ENCODE measurements at places on chromosomes 11 and 22.

- DNase-seq: peak; percentile 57
Observed at GRCh38 chr22:19120829-19121630, 1.2 kb downstream of the DGCR2 start.

DNA sequence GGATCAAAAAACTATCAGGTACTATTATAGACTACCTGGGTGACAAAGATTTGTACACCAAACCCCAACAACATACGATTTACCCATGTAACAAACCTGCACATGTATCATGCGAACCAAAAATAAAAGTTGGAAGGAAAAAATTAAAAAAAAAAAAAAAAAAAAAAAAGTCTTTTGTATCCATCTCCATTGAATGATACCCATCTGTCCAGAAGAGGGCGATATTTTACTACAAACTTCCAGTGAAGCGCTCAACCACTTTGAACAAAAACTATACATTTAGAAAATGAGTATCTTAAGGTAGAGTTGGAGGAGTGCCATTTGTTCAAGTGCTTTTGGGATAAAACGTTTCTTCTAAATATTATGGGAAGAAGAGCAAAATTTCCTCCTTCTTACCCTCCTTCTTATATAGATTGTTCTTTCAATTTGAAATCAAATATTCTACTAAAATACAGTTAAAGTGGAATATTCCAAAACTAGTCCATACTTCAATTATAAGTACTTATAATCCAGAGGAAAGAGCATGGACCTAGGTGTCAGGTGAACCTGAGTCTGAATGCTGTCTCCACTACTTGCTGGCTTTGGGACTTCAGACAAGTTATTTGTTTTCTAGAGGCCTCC is 23.3 kb downstream of the ARL14EP start:
- DNase-seq: no peak

- DNase-seq: no peak
Observed at GRCh38 chr11:111549869-111550203, 9.3 kb downstream of the LAYN start.

GRCh38 chr11:106853850-106854401 is 164.3 kb downstream of the GUCY1A2 start:
- no peak for DNase-seq

DNA sequence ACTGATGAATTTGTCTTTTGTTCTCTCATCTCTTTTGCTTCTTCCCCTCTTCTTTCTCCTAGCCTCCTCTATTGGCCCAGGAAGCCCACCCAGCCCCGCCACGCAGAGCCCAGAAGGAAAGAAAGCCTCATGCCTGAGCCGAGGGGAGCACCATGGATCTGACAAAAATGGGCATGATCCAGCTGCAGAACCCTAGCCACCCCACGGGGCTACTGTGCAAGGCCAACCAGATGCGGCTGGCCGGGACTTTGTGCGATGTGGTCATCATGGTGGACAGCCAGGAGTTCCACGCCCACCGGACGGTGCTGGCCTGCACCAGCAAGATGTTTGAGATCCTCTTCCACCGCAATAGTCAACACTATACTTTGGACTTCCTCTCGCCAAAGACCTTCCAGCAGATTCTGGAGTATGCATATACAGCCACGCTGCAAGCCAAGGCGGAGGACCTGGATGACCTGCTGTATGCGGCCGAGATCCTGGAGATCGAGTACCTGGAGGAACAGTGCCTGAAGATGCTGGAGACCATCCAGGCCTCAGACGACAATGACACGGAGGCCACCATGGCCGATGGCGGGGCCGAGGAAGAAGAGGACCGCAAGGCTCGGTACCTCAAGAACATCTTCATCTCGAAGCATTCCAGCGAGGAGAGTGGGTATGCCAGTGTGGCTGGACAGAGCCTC is 3.8 kb downstream of the ZBTB16 start:
- DNase-seq: no peak

GRCh38 chr11:30496935-30497334 is 89.2 kb downstream of the MPPED2 start:
- DNase-seq: no peak

GRCh38 chr11:128304666-128305485 is 282.5 kb downstream of the ETS1 start:
- DNase-seq: no peak

GRCh38 chr22:39470451-39471291 is 13.9 kb downstream of the MGAT3 start:
- no peak for DNase-seq

DNA sequence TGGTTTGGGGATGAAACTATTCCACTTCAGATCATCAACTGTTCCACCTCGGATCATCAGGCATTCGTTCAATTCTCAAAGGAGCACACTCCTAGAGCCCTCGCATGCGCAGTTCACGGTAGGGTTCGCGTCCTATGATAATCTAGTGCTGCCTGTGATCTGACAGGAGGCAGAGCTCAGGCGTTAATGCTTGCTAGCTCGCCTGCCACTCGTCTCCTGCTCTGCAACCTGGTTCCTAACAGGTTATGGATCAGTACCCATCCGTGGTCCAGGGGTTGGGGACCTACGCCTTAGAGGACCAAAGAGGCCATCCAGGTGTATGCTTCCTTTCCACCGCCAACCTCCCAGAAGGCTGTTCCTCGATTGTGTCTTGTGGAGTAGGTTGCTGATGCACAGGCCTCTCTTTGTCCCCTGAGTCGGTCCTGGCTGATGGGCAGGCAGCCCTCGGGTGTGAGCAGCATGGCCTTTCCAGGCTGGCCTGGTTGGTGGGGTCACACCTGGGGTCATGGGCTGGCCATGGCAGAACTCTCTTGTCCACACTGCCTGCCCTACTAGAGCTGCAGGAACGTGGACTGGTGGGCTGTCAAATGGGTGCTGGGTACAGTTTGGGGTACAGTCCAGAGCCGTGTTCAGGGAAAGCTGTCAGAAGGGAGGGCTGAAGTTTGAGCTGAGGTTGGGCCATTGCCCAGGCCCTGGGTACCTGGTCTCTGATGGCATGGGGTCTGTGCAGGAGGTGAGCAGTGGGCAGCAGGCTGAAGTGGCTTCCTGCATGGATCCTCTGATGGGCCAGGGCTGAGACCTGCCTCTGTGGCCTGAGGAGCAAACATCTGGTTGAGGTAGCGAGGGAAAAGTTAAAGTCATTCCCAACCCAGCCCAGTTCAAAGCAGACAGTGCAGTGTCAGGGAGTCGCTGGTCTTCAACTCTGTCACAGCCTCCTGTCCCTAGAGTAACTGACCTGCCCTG is 11.1 kb downstream of the PRDM11 start:
- no peak for DNase-seq

- no peak for DNase-seq
Observed at GRCh38 chr11:71372693-71373657, 75.2 kb downstream of the DHCR7 start.

GRCh38 chr11:104484804-104485554 is 321.0 kb upstream of the PDGFD start:
- no peak for DNase-seq

DNA sequence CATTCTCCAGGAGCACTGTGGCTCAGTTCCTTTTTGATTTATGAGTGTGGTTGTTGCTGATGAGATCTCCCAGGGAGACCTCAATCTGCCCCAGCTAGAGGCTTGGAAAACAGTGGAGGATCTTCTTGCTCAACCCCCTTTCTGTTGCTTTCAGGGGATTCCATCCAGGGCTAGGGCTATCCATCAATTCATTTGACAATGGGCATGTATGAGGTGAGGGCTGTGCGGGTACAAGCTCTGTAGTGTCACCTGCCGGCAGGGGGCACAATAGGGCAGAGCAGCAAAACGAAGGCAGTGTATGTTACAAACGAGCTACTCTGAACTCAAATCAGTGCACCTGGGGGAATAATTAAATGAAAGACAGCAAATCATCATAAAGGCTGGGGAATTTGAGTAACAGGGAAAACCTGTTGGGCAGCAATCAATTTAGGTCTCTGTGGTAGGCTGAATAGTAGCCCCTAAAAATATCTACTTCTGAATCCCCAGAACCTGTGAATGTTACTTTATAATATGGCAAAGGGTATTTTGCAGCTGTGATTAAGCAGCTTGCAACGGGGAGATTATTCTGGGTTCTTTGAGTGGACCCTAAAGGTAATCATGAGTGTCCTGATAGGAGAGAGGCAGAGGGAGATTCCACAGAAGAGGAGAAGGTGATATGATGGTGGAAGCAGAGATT is 170.3 kb upstream of the ZBED5 start:
- DNase-seq: peak; percentile 88

DNA sequence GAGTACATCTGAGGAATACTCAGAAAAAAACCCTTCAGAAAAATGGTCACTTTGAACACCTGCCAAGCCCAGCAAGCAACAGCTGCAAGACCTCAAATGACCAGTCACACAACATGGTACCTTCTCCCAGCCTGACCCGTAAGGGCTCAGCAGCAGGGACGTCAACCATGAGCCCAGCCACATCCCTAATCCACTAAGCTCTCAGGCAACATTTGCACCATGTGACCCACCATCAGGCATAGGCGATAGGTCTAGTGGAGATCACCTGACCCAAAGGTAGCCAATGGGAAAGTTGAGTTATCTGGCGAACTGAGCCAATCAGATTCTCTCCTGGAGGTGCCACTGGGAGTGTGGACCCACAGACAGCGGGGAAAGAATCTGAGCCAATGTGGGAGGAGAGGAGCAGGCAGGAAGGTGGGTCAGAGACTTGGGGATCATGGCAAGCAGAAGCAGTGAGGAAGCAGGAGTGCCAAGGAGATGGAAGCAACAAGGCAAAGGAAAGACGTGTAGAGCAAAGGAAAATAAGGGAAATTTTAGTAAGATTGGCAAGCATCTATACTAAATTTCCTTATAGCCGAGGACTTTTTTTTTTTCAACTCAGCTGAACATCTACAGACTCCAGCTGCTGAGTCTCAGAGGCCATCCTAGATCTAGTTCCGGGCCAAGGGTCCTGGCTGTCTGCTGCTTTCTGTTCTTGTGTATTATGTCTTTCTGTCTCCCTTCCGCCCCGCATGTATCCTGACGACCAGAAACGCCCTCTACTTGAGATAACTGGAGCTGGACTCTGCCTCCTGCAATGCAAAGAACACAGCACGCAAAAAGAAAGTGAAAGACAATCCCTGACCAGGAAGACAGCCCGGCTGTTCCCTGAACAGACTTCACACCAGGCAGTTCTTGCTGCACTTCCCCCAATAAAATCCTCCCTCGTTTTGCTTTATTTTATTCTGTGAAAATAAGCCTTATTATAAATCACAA is 11.0 kb upstream of the PLAAT2 start:
- DNase-seq: peak; percentile 56

- DNase-seq: no peak
Observed at GRCh38 chr11:81792416-81792815, 941.2 kb downstream of the FAM181B start.

DNA sequence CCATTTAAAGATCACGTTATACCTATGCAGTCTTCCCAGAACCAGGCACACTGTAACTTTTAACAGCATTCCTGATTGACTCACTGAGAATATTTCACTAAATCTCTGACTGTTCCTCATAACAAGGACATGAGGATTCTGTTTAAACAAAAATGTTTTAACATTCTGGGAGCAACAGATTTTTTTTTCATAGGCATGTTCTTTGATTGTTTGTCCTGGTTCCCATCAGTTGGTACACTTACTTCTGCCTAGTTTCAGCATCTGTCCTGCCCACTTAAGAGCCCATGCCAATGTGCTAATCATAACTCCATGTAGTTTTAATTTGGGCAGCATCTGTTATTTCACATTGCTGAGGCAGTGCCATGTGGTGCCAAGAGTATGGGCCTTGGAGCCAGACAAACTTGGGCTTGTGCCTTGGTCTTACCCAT is 138.5 kb upstream of the CTSC start:
- DNase-seq: no peak

DNA sequence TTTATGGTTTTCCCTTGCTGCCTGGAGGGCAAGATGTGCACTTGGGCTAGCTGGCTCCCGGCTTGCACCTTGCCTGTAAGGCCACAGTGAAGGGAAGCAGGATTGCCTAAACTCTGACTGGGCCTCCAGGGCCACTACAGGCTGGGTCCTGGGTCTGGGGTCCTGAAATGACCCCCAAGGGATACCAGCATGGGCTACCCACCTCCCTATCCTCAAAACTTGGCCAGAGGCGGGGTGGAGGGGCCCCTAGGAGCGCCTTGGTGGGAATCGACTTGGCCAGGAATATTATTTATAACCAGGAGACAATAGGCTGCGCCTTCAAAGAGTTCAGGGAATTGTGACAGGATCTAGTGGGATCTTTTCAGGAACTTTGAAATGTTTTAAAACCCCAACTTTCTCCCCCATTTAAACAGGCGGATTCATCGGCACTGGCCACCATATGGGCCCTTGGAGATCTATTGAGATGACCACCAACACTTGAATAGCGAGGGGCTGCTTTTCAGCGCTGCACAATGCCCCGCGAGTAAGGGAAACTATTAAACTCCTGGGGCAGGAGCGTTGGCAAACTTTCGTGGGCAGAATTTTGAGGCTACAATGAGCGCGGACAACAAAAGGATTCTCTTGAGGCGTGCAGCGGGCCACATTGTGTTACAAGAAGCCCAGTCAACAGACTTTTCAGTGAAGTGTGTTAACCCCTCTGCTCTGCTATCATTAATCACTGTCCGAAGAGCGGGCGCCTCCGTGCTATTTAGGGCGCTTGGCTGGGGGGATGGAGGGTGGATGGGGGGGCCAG is 15.2 kb downstream of the PAX6 start:
- DNase-seq: no peak

DNA sequence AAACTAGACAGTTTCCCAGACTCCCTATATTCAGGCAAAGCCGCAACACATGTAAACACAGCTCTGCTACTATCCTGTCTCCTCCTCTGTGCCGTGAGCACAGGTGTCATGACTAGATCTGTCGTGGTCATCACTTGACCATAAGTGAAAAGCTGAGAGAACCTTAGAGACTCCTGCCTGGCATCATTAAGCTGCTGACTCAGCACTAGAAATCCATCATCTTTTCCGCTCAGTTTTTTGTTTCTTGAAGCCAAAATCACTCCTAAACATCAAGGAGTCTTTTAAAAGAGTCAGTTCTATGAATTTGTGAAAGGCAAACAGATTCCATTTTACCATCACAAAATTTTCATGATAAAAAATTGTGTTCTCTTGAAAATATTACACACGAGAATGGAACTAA is 102.5 kb upstream of the TP53AIP1 start:
- no peak for DNase-seq

DNA sequence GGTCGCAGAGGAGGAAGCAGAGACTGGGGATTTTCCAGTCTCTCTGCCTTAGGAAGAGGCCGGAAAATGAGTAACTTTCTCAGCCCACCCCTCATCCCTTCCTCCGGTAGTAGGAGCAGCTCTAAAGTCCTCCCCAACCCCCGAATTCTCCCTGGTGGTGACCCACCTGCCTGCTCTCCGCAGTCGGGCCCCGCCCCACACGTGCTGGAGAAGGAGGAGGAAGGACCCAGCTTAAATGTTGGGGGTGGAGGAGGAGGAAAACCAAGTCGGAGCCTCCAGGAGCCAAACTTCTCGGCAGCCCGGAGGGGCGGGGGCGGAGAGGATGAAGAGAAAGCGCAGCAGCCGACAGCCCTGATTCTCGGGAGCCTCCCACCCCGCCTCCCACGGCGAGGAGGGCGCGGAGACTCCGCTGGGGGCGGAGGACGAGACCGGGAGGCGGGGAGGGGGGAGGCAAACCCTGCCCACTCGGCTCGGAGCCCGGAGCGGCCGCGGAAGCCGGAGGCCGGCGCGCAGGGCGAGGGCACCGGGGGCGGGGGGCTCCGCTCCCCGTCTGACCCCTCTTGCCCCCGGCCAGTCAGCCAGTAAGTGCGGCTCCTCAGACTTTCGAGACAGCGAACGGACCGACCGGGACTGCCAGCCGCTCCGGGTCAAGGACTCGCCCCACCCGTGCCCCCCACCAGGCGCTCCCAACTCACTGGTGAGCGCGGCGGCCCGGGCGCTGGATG is at the start of gene TPBGL:
Gene TPBGL (plus strand): TSS at position 464 of the 725 bp plus-strand sequence. CDS start 276 bp downstream, outside the sequence.
- DNase-seq: no peak

- DNase-seq: no peak
Observed at GRCh38 chr22:42914511-42915076, 57.5 kb upstream of the ARFGAP3 start.

All from activated naive CD4-positive, alpha-beta T cell treated with anti-CD3 and anti-CD28 coated beads for 36 hours (primary cell).